ENCODE measurements at places on chromosomes 7 and 10.
A peak's percentile ranks its signal among the peaks of the same experiment; 100 is the strongest.

DNA sequence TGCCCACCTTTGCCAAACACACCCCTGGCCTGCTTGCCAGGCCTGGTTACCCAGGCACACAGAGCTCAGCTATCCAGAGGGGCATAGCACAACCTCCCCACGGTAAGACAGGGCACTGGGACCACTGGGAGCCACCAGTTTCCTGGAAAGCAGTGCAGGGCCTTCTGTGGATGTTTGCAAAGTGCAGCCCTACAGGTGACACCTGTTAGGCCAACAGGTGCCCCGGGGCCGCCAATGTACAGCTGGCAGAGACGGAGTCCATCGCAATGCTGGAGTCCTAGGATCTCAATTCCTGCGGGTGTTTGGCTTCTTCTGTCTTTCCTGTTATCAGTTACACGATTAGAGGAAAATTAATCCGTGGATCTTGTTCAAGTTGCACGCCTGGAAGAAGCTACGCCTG is 94.9 kb downstream of the NPTX2 start:
- DNase-seq, result no peak

DNA sequence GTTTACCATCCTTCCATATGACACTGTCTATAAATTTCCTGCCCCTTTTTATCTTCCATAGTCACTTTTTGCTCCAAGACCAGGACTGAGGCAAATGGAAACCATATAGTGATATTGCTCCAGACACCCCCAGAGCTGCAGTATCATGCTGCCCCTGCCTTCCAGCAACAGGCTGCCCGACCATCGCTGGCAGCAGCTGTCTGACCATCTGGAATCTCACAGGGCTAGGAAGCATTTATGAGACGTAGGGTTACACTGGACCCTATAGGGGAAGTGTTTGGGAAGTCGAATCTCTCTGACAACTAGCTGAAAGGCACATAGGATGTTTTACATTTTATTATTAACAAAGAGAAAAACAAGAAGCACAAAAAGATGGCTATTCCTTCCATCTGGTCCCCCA is 19.4 kb downstream of the ENO4 start:
- no peak for DNase-seq

- no peak for DNase-seq
These were observed 177.9 kb downstream of the PLXNA4 start for GRCh38 chr7:132398253-132398925.

DNA sequence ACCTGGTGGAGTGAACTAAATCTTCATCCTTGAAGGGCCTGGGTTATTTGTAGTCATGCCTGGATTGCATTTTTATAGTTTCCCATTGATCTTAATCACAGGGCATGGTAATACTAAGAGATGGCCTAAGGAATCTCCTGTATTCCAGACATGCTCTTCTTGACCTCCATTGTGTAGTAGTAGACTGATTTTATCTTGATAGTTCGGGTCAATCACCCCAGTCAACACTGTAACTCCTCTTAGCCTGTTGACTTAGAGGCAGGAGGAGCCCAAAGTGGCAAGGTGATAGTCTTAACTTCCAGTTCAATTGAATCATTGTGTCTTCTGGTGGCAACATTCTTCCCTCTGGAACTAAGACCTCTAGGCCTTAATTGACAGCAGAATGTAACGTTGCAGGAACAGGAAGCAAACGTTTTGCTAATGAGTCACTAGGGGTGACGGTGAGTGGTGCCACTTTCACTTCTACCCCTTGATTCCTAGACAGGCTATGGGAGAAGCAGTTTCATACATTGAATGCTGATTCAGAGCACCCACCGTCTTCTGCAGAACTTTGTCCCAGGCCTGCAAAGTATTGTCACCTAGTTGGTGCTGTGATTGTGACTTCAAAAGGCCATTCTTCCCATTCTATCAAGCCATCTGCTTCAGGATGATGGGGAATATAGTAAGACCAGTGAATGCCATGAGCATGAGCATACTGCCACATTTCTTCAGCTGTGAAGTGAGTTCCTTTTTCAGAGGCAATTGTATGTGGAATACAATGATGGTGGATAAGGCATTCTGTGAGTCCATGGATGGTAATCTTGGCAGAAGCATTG is 24.0 kb upstream of the PAPSS2 start:
- DNase-seq, result peak; percentile 39

GRCh38 chr10:36301539-36301938 is 659.4 kb upstream of the FZD8 start:
- DNase-seq, result no peak

GRCh38 chr10:12340937-12341336 is 8.4 kb upstream of the CAMK1D start:
- no peak for DNase-seq

DNA sequence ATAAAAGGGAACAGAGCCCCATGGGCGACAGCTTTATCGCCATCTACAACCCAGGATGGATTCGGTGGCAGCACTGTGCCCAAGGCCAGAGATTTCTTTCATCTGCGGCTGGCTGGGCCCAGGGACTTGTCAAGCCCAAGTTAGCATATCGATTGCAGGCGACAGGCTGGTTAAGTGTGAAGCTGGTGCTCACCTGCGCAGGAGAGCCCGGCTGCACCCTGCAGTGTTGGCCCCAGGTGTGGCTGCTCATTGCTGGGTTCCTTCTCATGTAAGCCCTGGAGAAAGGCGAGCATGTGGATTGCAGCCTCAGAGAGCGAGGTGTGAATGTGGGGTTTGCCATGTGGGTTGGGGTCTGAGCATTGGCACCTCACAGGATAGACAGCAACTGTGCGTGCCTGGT is 40.6 kb upstream of the LRRC4 start:
- DNase-seq, result no peak

DNA sequence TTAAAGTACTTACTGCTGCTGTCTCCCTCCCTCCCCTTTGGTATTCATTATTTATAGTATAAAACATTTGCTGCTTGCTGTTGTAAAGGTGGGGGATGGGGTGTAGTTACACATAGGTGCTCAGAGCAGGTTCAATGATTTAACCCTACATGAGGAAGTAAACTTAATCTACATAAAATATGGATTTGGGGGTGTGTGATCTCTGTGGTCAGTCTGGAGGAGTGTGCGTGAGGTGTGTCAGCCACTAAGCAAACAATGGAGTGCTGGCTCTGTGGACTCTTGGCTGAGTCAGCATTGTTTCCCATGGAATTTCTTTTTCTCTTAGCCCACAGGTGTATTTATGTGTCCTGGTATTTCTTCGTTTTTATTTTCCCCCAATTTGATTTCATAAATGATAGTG is 133.9 kb downstream of the AUTS2 start:
- DNase-seq, result no peak

DNA sequence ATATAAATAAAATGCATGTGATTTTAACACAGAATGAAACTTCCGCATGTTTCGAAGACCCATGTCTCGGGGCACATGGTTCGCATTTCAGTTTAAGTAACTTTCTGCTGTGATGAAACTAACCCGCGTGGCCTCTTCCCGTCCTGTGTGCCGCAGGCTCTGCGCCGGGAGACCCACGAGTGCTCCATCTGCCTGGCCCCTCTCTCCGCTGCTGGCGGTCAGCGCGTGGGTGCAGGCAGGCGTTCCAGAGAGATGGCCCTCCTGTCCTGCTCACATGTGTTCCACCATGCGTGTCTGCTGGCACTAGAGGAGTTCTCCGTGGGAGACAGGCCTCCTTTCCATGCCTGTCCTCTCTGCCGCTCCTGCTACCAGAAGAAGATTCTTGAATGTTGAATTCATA is 35.7 kb downstream of the RNF32 start:
- no peak for DNase-seq
